ENCODE measurements at places on chromosomes 1 and 21.

- peak; percentile 57 for DNase-seq
Observed at GRCh38 chr1:44405031-44405797, at the start of gene RNF220. TSS of gene RNF220 (plus strand) at chr1:44405255.

DNA sequence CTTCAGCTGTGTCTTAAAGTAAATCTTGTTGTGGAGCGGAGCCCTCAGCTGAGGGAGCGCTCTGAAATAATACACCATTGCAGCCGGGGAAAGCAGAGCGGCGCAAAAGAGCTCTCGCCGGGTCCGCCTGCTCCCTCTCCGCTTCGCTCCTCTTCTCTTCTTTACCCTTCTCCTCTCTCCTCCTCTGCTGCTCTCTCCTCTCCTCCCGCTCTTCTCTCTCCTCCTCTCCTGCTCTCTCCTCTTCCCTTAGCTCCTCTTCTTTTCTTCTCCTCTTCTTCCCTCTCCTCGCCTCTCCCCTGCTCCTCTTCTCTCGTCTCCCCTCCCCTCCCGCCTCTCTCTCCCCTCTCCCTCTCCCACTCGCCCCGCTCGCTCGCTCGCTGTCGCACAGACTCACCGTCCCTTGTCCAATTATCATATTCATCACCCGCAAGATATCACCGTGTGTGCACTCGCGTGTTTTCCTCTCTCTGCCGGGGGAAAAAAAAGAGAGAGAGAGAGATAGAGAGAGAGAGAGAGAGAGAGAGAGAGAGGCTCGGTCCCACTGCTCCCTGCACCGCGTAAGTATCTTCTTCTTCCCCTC is at the start of gene PROX1:
Gene PROX1 (plus strand): TSS at position 47 of the 580 bp plus-strand sequence. CDS start 8,563 bp downstream, outside the sequence.
- DNase-seq, result peak; percentile 93

- DNase-seq, result peak; percentile 78
Observed at GRCh38 chr1:40309374-40310128, 7.5 kb downstream of the COL9A2 start.

GRCh38 chr1:195251900-195252299 is 1356.3 kb downstream of the KCNT2 start:
- DNase-seq, result no peak

DNA sequence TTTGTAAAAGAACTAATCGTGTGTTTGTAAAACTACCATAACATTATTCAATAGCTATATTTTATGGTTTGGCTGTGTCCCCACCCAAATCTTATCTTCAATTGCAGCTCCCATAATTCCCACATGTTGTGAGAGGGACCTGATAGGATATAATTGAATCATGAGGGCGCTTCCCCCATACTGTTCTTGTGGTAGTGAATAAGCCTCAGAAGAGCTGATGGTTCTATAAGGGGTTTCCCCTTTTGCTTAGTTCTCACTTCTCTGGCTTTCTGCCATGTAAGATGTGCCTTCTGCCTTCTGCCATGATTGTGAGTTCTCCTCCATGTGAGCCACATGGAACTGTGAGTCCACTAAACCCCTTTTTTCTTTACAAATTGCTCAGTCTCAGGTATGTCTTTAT is 1372.3 kb downstream of the AMY1C start:
- no peak for DNase-seq

DNA sequence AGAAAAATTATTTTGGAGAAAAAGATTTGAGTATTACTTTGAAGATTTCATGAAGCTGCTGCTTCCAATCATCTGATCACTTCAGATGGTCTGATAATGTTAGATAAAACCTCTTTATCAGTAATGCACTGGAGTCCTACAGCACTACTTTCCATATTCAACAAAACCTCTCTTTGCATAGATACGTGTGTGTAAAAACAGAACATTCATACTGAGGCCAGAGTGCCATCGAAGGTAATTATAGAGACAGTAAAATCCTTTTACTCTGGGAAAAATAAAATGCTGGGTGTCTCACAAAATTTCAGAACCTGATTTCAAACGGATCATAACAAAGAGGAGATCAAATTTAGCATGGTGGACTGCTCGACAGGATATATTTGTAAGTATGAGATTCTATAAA is at the start of gene RGS13:
Gene RGS13 (plus strand): TSS at position 209 of the 400 bp plus-strand sequence. CDS start 8,188 bp downstream, outside the sequence.
- DNase-seq, result no peak

GRCh38 chr1:41902159-41902577 is 16.6 kb downstream of the HIVEP3 start:
- peak; percentile 95 for DNase-seq

- no peak for DNase-seq
Observed at GRCh38 chr1:151504252-151504651, 6.9 kb upstream of the CGN start.

DNA sequence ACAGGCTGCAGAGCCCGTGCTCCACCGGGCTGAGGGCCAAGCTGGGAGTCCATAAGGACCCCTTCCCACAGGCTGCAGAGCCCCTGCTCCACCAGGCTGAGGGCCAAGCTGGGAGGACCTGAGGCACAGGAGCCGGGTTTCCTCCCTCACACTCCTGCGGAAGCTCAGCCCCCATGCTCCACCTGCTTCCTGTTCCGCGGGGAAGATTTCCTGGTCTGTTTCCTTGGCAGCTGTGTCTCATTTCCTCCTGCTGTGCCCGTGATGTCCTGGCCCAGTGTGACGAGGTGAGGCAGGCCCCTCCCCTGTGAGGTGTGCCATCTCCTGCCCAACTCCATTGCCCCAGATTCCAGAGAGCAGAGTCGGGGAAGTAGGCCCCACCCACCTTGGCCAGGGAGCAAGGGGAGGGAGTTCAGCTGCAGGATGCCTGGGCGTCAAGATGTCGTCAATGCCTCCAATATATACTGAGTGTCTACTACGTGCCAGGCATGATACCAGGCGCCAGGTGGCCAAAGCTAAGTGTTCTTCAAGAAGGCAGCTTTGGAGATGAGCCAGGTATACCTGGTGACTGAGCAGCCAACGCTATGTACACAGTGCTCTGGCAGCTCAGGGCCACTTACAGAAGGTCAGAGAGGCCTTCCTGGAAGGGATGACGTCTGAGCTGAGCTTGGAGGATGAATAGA is 58.8 kb downstream of the NAV1 start:
- DNase-seq, result no peak

DNA sequence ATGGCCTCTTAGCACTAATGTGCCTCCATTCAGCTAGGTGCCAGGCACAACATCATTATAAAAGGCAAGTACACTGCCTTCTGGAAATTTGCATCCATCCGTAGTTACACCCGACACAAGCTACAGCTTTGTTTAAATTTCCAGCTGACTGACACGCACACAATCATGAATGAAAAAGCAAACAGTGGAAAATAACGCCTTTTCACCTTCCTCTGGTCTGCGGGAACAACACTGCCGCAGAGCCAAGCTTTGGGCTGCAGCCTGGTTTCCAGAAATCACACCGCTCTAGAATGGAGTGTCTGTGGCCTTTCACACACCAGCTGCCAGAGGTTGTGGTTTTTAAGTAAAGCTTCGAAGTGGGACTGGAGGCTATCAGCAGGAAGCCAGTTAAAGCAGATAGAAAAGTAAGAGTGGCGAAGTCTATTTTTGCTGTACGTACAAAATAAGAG is 142.8 kb upstream of the COA6 start:
- DNase-seq, result peak; percentile 52

DNA sequence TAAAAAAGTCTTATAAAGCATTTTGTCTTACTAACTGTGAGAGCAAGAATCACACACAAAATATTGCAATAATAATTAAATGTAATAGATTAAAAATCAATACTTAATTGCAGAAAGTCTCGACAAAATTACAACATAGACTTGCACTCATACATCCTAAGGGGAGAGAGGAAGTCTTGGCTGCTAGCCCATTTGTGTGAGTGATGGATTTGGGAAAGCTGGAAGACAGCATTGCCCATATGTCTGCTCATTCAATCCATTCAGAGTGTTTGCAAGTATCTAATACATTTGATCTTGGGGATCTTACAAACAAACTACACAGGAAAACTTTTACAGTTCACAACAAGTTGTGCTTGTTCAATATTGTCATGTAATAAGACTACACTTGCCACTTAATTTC is 140.5 kb downstream of the COL11A1 start:
- DNase-seq, result no peak

DNA sequence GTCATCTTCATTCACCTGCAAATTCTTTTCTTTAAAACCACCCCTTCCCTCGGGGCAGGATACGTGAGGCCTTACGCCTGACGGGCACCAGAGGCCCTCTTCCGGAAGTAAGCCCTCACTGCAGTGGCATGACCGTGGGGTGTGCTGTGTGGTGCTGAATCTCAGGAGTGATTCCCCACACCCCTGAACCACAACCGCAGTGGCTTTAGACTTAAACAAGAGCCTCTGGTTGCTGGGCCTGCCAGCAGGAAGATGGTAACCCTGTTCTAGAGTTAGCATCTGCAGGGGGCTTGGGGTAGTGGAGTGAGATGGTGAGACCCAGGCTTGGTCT is 12.1 kb downstream of the BSND start:
- DNase-seq, result no peak

- DNase-seq, result no peak
Observed at GRCh38 chr1:46434358-46434757, 40.2 kb downstream of the FAAH start.

DNA sequence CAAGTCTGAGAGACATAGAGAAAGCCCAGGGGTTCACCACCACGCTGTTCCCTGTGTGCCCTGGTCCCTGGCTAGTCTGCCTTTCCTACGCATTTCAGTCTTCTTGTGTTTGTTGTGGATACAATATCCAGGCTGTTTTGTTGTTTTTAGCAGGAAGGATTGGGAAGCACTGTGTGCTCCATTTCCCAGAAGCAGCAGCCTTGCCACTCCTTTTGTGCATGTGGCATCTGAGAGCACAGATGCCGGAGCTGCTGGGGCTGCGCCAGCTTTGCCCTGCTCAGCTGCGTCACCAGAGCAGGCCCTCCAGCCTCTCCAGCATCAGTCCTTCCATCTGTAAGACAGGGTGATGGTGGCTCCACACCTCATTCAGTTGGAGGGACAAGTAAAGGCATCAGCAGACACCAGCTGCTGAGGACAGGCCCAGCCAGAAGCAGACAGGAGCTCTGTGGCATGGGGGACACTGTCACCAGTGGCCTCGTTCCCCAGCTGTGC is 94.4 kb upstream of the COL6A1 start:
- peak; percentile 30 for DNase-seq

DNA sequence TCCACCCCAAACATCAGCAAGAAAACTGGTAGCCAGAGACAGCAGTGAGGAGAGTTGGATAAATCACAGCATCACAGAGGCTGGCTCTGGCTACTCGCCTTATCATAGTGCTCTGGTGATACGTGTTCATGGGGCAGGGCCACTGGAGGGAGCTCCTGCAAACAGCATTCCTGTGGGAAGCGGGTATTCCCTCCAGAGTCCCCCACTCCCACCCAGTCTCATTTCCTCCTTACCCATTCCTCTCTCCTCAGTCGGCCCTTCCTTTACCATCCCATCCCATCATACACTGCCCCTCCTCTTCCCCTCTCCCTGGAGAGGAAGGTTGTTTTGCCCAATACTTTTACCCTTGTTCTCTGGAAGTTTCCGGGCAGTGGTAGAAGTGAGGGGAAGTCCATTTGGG is 7.1 kb downstream of the NHLH2 start:
- DNase-seq, result no peak

- DNase-seq, result no peak
Observed at GRCh38 chr21:34535886-34536285, 23.9 kb upstream of the KCNE1 start.

GRCh38 chr1:216554934-216555333 is 131.7 kb upstream of the USH2A start:
- DNase-seq, result no peak

GRCh38 chr1:226405411-226405988 is 2.4 kb downstream of the PARP1 start:
- no peak for DNase-seq

- DNase-seq, result peak; percentile 33
Observed at GRCh38 chr21:36532769-36533467, 53.0 kb upstream of the CLDN14 start.

DNA sequence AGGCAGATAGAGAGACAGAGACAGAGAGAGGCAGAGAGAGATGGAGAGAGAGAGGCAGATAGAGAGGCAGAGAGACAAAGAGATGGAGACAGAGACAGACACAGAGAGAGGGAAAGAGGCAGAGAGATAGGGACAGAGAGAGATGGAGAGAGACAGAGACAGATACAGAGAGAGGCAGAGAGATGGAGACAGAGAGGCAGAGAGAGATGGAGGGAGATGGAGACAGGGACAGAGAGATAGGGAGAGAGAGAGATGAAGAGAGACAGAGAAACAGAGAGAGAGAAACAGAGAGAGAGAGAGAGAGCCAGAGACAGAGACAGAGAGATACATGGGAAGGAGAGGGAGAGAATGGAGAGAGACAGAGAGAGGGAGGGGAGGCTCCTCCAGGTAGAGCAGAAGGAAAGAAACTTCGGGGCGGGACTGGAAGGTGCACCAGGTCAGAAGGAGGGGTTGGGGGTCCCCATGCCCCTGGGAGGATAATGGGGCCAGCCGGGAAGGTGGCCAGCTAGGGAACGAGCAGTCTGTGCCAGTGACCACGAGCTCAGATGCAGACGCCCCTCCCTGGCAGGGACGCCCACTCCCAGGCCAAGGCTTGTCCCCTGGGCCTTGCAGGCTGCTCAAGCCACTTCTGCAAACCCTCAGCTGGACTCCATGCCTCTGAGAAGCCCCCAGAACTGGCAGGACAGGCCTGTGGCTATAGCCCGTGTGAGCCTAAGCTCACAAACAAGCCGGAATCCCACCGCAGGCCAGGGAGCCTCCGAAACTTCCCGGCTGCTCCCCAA is 3.3 kb downstream of the FNDC10 start:
- no peak for DNase-seq

DNA sequence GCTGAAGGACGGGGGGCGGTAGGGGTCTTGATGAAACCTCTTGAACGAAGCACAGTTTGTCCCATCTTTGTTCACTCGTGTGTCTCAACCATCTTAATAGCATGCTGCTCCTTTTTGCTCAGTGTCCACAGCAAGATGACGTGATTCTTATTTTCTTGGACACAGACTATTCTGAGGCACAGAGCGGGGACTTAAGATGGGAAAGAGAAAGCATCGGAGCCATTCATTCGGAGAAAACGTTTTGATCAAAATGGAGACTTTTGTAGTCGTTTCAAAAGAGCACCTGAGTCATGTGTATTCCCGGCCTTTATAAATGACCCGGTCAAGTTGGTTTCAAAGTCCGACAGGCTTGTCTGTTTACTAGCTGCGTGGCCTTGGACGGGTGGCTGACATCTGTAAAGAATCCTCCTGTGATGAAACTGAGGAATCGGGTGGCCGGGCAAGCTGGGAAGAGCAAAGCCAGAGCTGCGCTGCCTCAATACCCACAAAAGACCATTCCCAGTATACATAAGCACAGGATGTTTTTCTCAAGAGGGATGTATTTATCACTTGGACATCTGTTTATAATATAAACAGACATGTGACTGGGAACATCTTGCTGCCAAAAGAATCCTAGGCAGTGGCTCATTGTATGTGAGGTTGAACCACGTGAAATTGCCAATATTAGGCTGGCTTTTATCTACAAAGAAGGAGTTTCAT is 18.5 kb downstream of the ETS2 start:
- peak; percentile 56 for DNase-seq

GRCh38 chr1:7948960-7949359 is 8.3 kb upstream of the TNFRSF9 start:
- peak; percentile 23 for DNase-seq

GRCh38 chr21:15199414-15200383 is 134.9 kb upstream of the NRIP1 start:
- no peak for DNase-seq

Measured in fibroblast of lung (primary cell).